RWPE2 (cell line): ENCODE measurements at places on chromosomes 7 and 10.

DNA sequence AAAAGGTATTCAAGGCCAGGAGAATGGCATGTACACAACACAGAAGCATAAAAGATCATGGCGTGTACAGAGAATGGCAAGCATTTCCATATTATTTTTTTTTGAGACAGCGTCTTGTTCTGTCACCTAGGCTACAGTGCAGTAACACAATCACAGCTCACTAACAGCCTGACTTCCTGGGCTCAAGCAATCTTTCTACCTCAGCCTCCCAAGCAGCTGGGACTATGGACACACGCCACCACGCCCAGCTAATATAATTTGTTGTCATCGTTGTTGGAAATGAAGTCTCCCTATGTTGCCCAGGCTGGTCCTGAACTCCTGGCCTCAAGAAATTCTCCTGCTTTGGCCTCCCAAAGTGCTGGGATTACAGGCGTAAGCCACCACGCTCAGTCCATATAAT lies 27.3 kb downstream of the ANXA7 start:
- H3K4me1 ChIP-seq, result no peaks in the 10 kb centered on the region
- peaks cover 91% of the 10 kb centered on the region for H3K36me3 ChIP-seq
- H3K27ac ChIP-seq, result no peak overlapping the region
- no peak overlapping the region for H3K4me3 ChIP-seq

- H3K36me3 ChIP-seq, result no peaks in the 10 kb centered on the region
- H3K27ac ChIP-seq, result no peak overlapping the region
- H3K27me3 ChIP-seq, result no peaks in the 10 kb centered on the region
These were observed 42.6 kb upstream of the STRIP2 start for GRCh38 chr7:129391546-129392171.

GRCh38 chr7:100801833-100802568 lies 25.3 kb downstream of the EPHB4 start:
- peak; percentile 97 for DNase-seq
- peaks cover 39% of the 10 kb centered on the region for H3K36me3 ChIP-seq
- H3K4me3 ChIP-seq, result no peak overlapping the region
- H3K27ac ChIP-seq, result peak overlapping the region; percentile 95
- no peaks in the 10 kb centered on the region for H3K27me3 ChIP-seq

DNA sequence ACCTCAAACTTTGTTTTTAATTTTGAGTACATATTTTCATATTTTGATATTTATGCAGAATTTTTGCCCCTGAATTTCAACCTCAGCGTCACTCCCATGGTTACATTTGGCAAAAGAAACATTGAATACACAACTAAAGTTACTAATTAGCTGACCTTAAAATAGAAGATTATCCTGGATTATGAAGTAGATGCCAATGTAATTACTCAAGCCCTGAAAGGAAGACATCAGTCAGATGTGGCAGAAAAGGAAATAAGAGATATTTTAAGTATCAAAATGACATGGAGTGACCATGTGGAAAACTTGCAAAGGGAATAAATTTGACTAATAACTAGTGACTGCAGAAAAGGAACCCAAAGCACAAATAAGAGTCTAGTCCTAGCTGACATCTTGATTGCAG lies 701.3 kb upstream of the KCND2 start:
- H3K27me3 ChIP-seq, result no peaks in the 10 kb centered on the region
- H3K4me3 ChIP-seq, result no peak overlapping the region
- H3K27ac ChIP-seq, result no peak overlapping the region
- H3K36me3 ChIP-seq, result no peaks in the 10 kb centered on the region
- no peak for DNase-seq
- H3K4me1 ChIP-seq, result no peaks in the 10 kb centered on the region

DNA sequence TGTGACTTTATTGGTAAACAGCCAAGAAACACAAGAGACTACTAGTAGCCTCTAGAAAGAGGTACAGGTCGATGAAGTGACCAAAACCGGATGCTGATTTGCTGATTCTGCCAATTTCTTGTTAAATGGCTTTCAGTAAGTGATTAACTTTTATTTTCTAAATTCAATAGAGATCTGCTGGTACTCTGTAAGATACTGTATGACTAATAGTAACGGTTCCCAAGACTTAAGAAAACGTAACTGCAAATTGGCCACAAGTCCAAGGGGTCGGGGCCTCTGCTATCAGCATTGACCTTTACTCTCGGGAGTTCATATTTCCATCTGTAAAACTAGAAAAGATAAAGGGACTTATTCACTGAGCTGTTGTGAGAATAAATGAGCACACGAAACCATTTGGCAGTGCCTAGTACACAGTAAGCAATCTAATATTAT lies 1.4 kb downstream of the FAM3C start:
- DNase-seq, result no peak
- H3K27me3 ChIP-seq, result no peaks in the 10 kb centered on the region
- H3K36me3 ChIP-seq, result peaks cover 24% of the 10 kb centered on the region
- H3K4me3 ChIP-seq, result no peak overlapping the region
- peaks cover 11% of the 10 kb centered on the region for H3K4me1 ChIP-seq

DNA sequence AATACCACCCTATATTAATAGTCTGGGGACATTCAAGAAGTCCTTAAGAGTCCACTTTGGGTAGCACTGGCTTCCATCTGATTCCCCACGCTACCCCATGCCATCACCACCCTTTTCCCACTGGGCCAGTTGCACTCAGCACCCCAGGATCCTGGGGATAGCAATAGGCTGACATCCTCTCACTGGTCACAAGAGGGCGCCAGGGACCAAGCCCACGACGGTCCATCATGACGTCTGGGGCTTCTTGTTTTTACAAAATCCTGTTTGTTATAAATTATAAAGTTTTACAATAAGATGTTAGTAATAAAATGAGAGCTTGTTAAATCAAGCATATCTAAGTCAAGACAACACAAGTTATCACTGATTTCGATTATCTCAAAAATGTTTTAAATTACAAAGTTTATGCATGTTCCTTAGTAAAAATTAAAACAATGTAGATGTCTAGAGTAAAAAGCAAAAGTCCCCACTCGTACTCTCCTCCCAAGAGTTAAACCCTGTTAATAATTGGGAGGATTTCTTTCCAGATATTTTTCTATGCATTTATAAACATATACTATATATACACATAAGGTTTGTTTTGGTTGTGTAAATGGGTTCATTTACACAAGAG lies 15.4 kb downstream of the GPNMB start:
- no peak overlapping the region for H3K27ac ChIP-seq
- DNase-seq, result no peak
- no peak overlapping the region for H3K4me3 ChIP-seq
- no peaks in the 10 kb centered on the region for H3K4me1 ChIP-seq
- no peaks in the 10 kb centered on the region for H3K36me3 ChIP-seq
- H3K27me3 ChIP-seq, result peaks cover 3% of the 10 kb centered on the region

DNA sequence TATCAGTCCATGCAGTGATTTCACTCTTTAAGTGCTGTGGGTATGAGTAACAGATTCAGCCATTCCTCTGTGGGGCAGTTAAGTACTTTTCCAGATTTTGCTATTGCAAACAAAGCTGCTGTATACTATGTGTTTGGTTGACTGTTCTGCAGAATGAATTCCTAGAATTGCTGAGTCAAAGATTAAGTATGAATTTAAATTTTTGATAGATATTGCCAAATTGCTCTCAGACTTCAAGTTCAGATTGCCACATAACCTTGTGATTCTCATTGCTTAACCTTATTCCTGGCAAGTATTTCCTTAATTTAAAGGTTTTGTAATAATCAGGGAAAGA lies 21.6 kb upstream of the SAR1A start:
- H3K4me3 ChIP-seq, result no peak overlapping the region
- DNase-seq, result no peak
- peak overlapping the region; percentile 85 for H3K27ac ChIP-seq
- no peaks in the 10 kb centered on the region for H3K36me3 ChIP-seq

- DNase-seq, result no peak
- H3K36me3 ChIP-seq, result no peaks in the 10 kb centered on the region
- H3K4me3 ChIP-seq, result no peak overlapping the region
- H3K4me1 ChIP-seq, result no peaks in the 10 kb centered on the region
- H3K27ac ChIP-seq, result no peak overlapping the region
- no peaks in the 10 kb centered on the region for H3K27me3 ChIP-seq
These were observed 166.0 kb upstream of the WDR11 start for GRCh38 chr10:120685136-120685535.

GRCh38 chr7:108402865-108403264 lies 53.4 kb downstream of the NRCAM start:
- no peak overlapping the region for H3K27ac ChIP-seq
- no peak for DNase-seq
- no peaks in the 10 kb centered on the region for H3K4me1 ChIP-seq

GRCh38 chr7:66377714-66378113 lies 172.6 kb downstream of the TPST1 start:
- H3K4me1 ChIP-seq, result no peaks in the 10 kb centered on the region
- H3K36me3 ChIP-seq, result 0 out of 2 replicates have a peak, but pooled peaks cover 4% of the 10 kb centered on the region

DNA sequence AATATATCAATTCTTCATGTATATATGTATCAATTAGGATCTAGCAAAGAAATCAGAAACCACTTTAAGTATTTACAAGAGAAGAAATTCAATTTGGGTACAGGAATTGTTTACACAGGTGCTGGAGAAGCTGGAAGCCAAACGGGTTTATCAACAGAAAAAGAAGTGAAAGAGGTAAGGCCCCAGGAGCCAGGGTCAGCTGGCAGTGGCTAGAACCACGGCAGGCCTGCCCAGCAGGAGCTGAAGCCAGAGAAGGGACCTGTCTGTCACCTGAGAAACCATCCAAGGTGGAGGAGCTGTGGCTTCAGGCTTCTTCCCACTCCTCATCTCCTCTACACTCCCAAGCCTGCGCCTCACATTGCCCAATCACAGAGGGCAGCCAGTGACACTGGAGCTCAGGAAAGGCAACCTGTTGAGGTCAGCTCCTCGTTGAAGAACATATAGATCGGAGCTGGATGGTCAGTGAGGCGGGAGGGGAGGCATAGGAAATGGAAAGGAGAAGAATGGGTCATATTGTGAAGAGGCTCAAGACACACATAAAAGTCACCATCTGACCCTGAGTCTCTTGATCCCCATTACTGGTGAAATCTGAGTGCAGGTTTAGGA lies 182.6 kb downstream of the REEP3 start:
- H3K27me3 ChIP-seq, result no peaks in the 10 kb centered on the region
- H3K27ac ChIP-seq, result no peak overlapping the region
- peaks cover 61% of the 10 kb centered on the region for H3K4me1 ChIP-seq

- no peak overlapping the region for H3K27ac ChIP-seq
- H3K4me3 ChIP-seq, result no peak overlapping the region
- no peak for DNase-seq
- H3K36me3 ChIP-seq, result peaks cover 94% of the 10 kb centered on the region
- no peaks in the 10 kb centered on the region for H3K27me3 ChIP-seq
These were observed 50.0 kb downstream of the ANLN start for GRCh38 chr7:36439624-36440023.

- H3K4me3 ChIP-seq, result no peak overlapping the region
- H3K27me3 ChIP-seq, result no peaks in the 10 kb centered on the region
- DNase-seq, result no peak
- H3K36me3 ChIP-seq, result no peaks in the 10 kb centered on the region
- H3K4me1 ChIP-seq, result peaks cover 22% of the 10 kb centered on the region
- peak overlapping the region; percentile 10 for H3K27ac ChIP-seq
These were observed 207.6 kb downstream of the SKIDA1 start for GRCh38 chr10:21317902-21318301.

DNA sequence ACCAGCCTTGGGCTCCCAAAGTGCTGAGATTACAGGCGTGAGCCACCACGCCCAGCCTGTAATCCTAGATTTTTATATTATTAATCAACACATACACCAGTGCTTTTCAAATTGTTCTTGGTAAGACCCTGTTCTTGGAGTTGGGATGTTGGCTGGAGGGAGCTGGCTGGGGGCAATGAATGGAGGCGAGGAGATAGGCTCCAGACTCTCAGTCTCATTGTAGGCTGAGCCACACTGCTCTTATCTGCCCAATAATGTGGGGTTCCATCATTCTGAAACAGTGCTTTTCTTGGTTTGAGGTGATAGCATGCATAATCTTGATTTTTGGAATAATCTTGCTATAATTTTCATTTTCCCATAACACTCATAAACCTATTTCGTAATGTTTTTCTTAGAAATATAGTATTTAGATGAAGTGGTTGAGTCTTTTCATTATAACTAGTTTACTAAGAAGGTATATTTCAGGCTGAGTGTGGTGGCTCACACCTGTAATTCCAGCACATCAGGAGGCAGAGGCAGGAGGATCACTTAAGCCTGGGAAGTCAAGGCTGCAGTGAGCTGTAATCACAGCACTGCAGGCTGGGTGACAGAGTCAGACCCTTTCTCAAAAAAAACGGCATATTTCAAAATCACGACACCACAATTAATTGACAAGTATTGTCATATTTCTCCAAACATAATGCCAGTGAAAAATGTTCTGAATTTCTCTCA lies 65.1 kb upstream of the LYZL2 start:
- no peaks in the 10 kb centered on the region for H3K4me1 ChIP-seq
- H3K4me3 ChIP-seq, result no peak overlapping the region
- no peaks in the 10 kb centered on the region for H3K36me3 ChIP-seq
- DNase-seq, result no peak

GRCh38 chr10:34109952-34110702 lies 705.0 kb downstream of the PARD3 start:
- H3K4me3 ChIP-seq, result no peak overlapping the region
- no peaks in the 10 kb centered on the region for H3K4me1 ChIP-seq
- no peak for DNase-seq
- H3K27me3 ChIP-seq, result no peaks in the 10 kb centered on the region
- H3K27ac ChIP-seq, result no peak overlapping the region
- H3K36me3 ChIP-seq, result no peaks in the 10 kb centered on the region

- H3K4me1 ChIP-seq, result no peaks in the 10 kb centered on the region
- no peaks in the 10 kb centered on the region for H3K27me3 ChIP-seq
- no peak for DNase-seq
- peaks cover 87% of the 10 kb centered on the region for H3K36me3 ChIP-seq
- no peak overlapping the region for H3K4me3 ChIP-seq
- H3K27ac ChIP-seq, result no peak overlapping the region
These were observed 52.5 kb downstream of the SCRN1 start for GRCh38 chr7:29937132-29937531.

- H3K36me3 ChIP-seq, result peaks cover 86% of the 10 kb centered on the region
- no peak overlapping the region for H3K27ac ChIP-seq
- no peaks in the 10 kb centered on the region for H3K27me3 ChIP-seq
- no peak for DNase-seq
These were observed 114.9 kb downstream of the TRRAP start for GRCh38 chr7:98993024-98993897.

- H3K27ac ChIP-seq, result no peak overlapping the region
- H3K4me3 ChIP-seq, result no peak overlapping the region
- no peaks in the 10 kb centered on the region for H3K36me3 ChIP-seq
- H3K27me3 ChIP-seq, result no peaks in the 10 kb centered on the region
- no peak for DNase-seq
These were observed 258.4 kb downstream of the SEMA3A start for GRCh38 chr7:83936056-83936708.

DNA sequence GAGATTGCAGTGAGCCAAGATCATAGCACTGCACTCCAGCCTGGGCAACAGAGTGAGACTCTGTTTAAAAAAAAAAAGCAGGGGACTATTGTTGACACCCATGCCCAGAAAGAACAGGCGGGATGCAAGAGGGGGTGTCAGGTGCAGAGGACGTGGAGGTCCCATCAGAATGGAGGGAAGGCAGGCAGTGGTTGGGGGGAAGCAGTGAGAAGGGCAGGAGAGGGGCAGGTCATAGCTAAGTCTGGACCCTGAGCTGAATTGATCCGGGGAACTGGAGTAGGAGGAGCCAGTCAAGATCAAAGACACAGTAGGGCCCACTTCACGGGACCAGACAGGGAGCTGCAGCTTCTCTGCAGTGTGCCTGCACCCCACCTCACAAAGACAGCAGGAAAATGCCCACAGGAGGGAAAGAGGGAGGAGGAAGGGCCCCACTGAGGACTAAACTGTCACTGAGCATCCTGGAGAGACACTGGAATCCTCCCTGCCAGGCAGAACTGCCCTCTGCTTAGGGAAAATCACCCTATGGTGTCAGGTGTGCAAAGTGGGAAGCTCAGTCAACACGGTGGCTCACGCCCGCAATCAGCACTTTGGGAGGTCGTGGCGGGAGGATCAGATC lies 27.3 kb upstream of the ECHDC3 start:
- no peaks in the 10 kb centered on the region for H3K27me3 ChIP-seq
- H3K4me1 ChIP-seq, result peaks cover 5% of the 10 kb centered on the region
- H3K27ac ChIP-seq, result no peak overlapping the region
- no peak overlapping the region for H3K4me3 ChIP-seq
- DNase-seq, result no peak
